ENCODE measurements at places on chromosomes 5 and 9.

- DNase-seq = no peak
Observed at GRCh38 chr9:38030658-38031057, 38.4 kb downstream of the SHB start.

GRCh38 chr5:172920447-172920849 is 38.8 kb upstream of the RPL26L1 start:
- DNase-seq = no peak

GRCh38 chr5:180380856-180381255 is 27.7 kb upstream of the GFPT2 start:
- no peak for DNase-seq

DNA sequence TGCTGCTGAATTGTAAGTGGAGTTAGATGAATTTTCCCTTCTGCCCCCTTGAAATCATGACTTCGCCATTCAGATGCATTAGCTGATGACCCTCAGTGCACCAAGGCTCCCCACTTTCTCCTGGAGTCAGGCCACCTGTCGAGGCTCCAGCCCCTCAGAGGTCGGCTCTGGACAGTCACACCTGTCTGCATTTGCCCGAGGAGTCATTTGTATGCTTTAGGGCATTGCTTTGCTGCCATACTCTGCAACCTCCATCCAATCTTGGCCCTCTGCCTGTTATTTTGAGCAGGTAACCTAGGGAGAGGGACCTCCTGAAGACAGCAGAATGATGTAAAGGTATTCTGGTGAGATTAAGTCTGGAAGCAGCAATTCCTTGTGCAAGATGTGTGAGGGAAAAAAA is 144.8 kb downstream of the MACROH2A1 start:
- no peak for DNase-seq

- no peak for DNase-seq
Observed at GRCh38 chr9:79880626-79881025, 308.9 kb downstream of the TLE4 start.

GRCh38 chr9:84756731-84757130 is 87.2 kb downstream of the NTRK2 start:
- no peak for DNase-seq

DNA sequence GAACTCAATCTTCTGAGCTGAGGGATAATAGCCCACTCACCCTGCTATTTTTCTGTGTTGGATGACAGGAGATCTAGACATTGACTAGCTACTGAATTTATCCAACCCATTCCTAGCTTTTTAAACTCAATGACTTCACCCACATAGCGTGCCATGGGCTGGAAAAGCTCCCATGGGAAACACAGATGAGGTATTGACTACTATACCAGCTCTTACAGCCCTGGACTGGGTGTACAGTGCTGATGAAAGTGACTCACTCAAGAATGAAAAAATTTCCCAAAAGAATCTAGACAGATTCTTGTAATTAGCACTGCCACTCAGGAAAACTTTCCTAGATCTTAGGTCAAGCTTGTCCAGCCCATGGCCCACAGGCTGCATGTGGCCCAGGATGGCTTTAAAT is 72.7 kb upstream of the NREP start:
- no peak for DNase-seq

DNA sequence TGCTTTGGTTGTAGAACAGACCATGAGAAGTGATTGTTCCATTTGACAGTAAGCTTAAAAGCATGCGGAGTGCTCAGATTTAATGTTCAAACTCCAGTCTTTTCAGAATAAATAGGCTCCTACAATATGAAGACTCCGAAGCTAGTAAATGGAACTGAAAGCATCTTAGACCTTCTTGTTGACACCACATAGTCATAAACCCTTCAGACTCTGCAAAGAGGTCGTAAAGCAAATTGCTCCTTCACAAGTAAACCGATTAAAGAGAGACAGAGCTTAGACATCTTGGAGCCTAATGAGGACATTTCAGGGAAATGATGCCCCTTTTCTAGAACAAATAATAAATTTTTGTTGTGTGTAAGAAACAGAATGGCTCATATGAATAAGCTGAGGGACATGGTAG is 511.0 kb upstream of the RIOK2 start:
- no peak for DNase-seq

DNA sequence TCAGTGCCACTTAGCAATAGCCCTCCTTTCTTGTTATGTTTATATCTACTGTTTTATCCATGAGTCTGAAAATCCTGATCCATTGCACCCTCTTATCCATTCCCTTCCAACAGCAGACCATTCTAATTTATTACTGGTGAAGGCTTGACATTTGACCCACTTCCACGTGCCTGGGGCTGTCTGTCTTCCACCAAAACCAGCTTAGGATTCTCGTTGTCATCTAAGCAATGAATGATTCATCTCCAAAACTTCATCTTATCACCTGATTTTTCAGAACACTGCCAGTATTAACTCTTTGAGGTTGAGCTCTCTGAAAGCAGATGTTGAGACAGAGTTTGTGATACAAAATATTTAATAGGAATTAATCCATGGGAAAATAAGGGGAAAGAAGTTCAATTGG is 277.8 kb upstream of the FBXL7 start:
- no peak for DNase-seq

GRCh38 chr9:83355729-83356151 is 182.5 kb downstream of the FRMD3 start:
- no peak for DNase-seq

DNA sequence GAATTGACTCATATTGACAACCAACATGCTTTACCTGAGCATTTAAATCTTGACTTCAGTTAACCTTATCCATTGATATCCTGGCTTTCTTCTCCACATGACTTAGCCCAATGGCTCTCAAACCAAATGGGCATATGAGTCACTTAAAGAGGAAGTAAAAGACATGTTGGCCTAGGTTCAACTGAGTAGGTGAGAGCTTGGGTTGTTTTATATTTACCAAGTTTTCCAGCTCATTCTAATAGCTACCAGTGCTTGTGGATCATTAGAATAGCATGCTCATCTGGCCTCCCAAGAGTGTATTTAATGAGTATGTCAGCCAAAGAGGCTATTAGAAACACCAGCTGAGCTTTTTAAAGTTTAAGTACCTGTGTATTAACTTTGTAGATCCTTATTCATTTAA is 1049.0 kb downstream of the PTPRD start:
- DNase-seq = no peak

- DNase-seq = no peak
Observed at GRCh38 chr9:133347515-133347984, 381 bp downstream of the MED22 start.

DNA sequence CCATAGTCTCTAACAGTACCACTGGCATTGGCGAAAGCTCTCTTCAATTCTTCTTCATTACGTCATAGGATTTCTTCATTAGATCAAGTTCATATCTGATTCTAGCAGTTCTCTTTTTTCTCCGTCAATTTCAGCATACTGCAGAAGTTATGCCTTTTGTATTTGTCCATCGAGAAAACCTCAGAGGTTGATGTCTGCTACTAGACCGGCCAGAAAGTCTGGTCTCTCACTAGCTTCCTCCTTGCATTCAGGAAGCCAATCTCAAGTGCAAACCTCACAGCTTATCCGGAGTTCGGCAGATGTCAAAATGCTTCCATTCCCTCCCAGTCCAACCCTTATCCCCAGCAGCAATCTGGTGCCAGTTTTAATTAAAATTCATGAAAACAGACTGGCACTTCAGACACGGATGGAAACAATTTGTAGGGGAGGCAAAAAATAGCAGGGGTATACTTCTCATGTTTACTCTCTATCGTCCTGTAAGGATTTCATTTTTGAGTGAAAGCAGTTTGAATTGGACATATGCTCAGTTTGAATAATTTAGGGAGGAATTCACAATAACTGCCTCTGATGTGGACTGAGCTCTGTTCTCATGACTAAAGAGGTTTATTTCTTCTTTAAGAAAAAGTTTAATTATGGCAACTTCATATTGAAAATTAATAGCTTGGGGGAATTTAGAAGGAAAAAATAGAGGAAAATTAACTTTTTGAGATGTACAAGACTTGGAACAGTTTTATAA is 56.4 kb upstream of the TMC1 start:
- DNase-seq = no peak

DNA sequence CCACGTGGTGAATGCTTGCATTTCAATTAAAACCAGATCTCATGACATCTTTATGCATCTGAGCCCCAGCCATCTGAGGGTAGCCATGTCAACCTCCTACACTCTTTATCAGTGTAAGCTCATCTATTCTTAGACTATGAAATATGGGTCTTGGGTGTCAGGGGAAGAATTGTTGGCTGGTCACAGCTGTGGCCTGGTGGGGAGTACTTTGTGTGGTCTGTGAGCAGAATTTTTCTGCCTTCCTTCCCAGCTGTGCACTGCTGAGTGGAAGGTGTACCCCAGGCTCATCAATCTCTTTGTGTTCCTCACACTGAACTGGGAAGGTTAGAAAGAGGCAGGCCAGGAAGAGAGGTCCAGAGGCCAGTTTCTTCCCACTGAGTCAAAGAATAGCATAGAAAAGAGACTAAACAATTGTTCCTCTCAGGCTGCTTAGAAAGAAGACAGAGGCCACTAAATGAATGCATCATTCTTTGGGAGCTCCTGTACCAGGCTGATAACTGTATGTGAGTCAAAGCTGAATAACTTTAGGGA is 202.7 kb upstream of the RGMB start:
- no peak for DNase-seq

DNA sequence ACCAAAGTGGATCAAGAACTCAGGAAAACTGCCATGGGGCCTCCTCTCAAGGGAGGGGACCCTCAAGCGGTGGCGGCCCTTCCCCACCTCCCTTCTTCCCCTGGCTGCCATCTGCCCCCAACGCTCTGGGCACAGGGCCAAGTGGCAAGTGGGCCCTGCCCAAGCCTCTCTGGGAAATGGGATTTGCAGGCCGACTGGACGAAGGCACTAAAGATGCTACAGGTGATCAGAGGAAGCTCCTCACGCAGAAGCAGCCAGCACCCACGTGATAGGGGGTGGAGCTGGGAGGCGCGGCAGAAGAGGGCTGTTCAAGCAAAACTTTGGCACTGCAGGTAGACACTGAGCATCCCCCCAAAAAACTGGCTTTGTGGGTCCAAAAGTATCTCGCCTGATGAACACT is 52.7 kb upstream of the UBTD2 start:
- DNase-seq = no peak

DNA sequence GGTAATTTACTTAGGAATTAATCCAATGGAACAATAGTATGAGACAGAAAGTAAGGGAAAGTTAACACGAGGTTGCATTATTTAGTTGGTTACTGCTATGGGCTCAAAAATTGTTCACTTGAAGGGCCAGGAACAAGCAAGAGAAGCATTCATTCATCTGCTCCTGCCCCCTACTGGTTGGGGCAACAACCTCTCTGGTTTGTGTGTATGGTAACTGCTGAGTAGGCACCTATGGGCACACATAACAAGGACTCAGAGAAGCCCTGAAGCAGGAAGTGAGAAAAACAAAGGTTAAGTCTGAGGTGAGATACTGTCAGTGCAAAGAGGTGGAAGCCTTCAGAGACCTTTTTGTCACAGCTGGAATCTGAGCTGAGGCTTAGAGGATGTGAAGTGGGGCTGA is 34.4 kb upstream of the RANBP6 start:
- no peak for DNase-seq

GRCh38 chr5:135217669-135218485 is 181.2 kb downstream of the MACROH2A1 start:
- DNase-seq = no peak

DNA sequence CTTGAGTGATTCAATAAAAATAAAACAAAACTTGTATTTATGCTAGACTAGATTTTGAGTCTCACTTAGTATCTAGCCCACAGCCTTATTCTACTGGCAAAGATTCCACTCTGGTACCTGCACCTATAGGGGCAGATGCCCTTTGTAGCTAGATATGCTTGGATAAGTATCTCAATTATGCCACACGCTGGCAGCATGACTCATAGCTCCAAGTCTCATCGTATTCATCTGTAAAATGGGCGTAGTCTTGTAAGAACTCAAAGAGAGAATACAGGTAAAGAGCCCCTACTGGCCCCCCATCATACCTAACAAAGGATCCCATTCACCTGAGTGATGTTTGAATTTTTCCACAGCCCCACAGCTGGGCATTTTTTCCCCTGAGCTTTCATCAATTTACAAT is 45.9 kb upstream of the ASTN2 start:
- DNase-seq = no peak

- no peak for DNase-seq
Observed at GRCh38 chr5:129821477-129822131, 73.7 kb downstream of the MINAR2 start.

DNA sequence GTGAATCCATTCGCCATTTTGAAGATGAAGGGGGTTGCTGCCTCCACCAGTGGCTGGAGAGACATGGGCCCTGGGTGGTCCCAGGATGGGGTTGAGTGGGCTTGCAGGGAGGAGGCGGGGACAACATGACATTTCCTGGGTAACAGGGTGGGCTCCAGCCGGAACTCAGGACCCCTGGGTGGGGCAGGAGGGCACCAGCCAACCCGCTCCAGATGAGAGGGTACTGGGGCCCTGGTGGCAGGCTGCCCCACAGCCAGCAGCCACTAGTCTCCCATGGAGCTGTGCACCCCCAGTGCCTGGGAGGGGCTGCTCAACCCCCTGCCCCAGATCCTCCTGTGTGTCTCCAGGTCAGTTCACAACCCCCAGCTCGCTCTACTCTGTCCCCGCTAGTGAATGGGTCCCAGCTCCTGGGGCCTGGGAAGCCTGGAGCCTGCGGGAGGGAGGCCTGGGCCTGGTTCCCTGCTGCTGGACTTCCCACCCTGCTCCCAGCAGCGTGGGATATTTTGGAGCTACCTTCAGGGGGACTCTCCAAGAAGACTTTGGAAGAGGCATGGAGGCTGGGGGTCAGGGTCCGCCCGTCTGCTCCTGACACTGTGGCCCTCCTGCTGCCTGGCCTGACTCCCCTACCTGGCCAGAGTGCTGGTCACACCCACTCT is 55.9 kb downstream of the AHRR start:
- no peak for DNase-seq

DNA sequence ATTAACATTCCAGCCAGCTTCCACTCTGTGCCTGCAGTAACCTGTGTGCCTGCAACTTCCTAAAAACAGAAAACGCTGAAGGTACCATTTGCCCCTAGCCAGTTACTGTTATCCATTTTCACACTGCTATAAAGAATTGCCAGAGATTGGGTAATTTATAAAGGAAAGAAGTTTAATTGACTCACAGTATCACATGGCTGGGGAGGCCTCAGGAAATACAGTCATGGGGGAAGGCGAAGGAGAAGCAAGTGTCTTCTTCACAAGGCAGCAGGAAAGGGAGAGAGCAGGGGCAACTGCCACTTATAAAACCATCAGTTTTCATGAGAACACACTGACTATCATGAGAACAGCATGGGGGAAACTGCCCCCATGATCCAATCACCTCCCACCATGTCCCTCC is 31.2 kb downstream of the PTCD2 start:
- DNase-seq = no peak
